ENCODE measurements at places on chromosomes 1 and 21.

DNA sequence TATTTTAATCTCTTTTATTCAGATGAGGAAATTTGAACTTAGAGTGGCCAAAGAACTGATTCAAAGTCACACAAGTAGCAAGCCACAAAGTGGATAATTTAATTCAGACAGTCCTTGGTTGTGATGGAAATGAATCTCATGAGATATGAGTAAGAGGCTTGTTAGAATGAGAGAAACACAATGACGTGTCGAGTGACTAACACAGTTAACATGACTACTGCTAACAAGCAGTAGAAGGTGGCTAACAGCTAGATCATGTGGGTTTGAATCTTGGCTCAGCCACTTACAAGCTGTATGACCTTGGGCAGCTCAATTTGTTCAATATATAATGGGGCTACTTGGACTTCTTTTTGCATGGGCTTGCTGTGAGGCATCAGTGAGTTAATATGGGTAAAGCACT, 104.5 kb upstream of the LMO4 start:
- no peak for DNase-seq

DNA sequence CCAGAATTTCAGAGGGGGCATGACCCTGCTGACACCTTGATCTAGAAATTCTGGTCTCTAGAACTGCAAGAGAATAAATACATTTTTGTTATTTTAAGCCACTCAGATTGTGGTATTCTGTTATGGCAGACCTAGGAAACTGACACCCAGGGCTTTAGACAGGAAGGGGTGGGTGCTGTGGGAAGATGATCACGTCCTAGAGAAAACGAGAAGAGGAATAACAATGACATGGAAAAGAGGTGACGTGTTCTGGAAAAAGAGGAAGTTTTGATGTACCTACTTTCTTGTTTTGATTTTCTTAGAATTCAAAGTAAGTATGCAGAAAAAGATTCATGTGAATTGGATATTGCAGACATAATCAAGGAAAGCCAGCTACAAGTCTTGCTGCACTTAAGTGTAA, 232.9 kb upstream of the RUNX1 start:
- no peak for DNase-seq

GRCh38 chr1:84947536-84948410, 49.1 kb downstream of the MCOLN2 start:
- DNase-seq: no peak

DNA sequence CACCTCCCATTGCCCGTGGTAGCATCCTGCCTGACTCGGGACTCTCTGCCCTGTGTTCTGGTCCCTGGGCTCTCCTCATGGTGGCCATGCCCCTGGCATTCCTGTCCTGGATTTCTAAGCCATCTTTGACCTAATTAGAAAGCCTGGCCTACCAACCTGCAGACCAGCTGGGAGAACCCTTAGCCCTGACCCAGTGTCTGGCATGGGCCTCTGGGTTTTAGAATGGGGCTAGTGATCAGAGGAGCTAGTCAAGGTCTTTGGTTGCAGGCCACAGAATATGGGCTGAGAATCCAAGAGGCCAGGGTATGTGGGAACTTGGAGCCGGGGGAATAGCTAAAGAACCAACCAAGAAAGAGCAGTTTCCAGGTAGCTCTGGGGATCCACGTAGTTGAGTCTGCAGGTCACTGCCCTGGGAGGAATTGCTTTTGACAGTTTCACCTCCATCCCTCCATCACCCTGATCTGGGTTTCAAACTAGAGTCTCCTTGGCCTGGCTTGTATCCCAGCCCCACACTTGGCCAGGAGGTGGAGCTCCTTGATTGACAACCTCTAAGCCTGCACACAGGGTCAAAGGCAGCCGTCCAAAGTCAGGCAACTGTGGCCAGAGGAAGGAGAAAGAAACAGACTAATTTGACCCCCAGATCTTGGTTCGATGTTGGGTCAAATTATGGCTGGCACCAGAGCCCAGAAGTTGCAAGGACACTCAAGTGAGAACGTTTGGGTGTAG, 54.7 kb upstream of the ABCG1 start:
- peak; percentile 38 for DNase-seq

DNA sequence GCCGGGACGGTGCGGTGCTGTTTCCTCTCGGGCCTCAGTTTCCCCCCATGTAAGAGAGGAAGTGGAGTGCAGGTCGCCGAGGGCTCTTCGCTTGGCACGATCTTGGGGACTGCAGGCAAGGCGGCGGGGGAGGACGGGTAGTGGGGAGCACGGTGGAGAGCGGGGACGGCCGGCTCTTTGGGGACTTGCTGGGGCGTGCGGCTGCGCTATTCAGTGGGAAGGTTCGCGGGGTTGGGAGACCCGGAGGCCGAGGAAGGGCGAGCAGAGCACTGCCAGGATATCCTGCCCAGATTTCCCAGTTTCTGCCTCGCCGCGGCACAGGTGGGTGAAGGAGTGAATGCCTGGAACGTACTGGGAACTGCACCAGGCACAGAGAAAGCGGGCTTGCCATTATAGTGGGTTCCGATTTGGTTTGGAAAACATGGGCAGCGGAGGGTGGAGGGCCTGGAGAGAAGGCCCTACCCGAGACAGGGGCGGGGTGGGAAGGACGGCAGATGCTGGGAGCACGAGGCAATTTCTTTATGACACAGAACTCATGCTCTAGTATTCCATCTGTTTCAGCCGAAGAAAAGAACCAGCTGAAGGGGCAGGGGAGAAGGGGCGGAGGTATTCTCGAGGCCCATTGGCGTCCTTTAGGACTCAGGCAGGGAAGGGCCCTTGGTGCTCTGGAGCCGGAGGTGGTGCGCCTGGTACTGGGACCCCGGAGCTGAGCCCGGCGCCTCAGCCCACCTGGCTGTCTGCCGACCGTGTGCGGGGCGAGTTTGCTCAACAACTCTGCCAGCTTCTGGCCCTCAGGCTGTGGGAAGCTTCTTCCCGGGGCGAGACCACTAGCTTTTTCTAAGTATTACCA, 960 bp downstream of the PCSK9 start:
- no peak for DNase-seq

DNA sequence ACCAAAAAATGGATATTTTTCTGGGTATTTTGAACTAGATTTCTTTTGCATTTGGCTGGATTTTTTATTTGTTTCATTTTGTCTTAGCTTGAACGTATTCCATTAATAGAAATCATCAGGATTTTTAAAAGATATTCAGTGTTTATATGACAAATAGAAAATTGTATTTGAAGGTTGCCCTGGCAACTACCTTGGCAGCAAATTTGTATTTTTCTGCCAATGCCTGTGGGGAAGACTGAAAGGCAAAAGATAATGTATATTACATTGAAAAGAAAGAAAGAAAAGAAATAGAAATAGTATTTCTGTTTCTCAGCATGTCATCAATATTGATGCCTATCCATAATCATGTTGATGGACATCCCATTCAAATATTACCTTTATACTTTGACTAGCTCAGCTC, 16.8 kb downstream of the VCAM1 start:
- no peak for DNase-seq

- DNase-seq: no peak
Observed at GRCh38 chr1:16181887-16182719, 26.2 kb upstream of the EPHA2 start.

DNA sequence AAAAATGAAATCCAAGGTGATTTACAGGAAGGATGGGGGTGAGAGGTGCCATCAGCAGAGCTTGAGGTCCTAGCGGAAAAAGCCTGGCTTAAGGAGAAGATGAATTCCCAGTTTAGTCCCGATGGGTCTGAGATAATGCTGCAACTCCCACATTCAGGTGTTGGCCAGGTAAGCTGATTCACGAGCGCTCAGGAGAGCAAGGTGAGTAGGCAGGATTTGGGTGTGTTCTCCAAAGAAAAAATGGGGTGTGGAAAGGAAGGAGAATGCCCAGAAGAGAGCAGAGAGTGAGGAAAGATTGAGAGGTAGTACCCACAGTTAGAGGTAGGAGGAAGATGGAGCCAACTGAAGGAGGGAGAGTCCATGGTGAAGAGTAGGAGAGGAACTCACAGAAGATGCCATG, 12.5 kb downstream of the RIMS3 start:
- DNase-seq: no peak

DNA sequence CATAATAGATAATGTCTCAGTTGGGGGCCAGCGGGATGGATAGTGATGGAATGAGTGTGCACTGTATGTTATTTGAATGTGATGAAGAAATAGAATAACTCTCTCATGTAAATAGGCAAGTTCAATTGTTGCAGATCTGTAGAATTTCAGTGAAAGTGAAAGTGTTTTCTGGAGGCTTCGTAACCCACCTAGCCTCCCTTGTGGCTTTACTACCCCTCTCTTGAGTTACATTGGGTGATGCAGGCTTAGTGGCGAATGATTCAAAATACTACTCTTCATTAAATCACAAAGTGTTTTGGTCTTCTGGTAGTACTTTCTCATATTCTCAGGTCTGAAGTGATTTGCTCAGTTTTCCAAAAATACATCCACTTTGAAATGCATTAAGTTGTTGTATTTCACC, 411.9 kb downstream of the ZP4 start:
- no peak for DNase-seq

DNA sequence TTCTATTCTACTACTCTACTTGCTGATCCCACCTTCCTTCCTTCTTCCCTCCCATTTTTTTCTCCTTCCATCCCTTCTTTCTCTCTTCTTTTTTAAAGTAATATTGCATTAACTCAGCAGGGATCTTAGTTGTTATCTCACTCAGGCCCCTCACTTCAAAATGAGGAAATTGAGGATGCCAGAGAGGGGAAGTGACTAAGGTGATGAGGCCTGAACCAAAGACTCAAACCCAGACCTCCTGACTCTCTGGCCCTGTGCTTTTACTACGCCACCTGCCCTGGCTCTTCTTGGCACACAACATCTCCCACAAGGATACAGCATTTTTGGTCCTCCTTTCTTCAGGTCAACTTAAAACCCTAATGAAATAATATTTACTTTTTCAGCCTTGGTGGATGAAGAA, 151.7 kb upstream of the ZNF648 start:
- no peak for DNase-seq

DNA sequence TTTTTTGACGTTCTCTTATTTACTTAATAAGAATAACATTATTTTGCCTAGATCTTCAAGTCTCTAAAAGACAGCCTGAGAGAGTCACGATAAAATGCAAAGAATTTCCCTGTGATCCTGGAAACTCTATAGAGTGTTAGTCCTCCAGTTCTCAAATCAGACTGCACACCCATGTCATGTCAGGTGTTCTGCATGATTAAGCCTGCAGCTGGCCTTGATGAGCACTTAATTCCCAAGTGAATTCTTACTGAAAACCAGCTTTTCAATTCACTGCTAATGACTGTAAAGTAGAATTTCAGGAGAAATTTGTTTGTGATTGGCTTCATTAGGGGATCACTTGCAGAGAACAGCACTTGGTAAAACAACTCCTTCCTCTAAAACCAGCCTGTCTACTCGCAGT, 41.9 kb downstream of the CHML start:
- DNase-seq: no peak

GRCh38 chr1:102466487-102466886, 469.8 kb upstream of the OLFM3 start:
- no peak for DNase-seq

GRCh38 chr1:56965191-56965590, 624 bp downstream of the C8B start:
- no peak for DNase-seq

- no peak for DNase-seq
Observed at GRCh38 chr1:39721664-39722063, 17.0 kb upstream of the PPIE start.

DNA sequence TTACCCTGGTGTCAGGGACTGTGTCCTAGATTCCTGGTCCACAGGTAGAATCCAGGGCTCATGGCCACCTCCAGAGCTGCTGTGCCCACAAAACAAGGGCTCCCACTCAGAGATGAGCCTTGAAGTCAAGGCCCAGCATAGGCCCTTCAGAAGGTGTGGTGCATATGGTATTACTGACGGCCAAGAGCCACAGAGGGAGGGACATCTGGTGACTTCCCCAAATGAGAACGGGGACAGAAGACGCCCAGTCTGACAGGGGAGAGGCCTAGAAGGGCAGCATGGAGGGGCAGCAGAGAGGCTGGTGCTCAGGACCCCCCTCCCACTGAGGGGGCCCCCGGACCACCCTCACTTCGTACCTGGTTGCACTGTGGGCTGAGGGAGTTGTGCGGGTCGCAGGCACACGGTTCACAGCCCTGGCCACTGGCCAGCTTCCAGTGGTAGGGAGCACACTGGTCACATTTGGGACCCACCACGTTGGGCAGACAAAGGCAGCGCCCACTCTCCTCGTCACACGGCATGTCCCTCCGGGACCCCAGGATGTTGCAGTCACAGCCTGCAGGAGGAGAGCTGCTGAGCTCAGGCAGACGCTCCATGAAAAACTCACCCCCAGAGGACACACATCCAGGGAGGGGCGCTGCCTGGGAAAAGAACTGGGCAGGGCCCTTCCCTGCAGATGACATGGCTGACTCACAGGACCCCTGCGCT, 25.0 kb downstream of the LAMB3 start:
- DNase-seq: no peak

GRCh38 chr1:225629483-225629882, 23.4 kb downstream of the ENAH start:
- no peak for DNase-seq

GRCh38 chr1:23352096-23352695, 8.1 kb upstream of the HNRNPR start:
- DNase-seq: no peak

GRCh38 chr21:42622284-42622683, 31.1 kb upstream of the PDE9A start:
- no peak for DNase-seq

DNA sequence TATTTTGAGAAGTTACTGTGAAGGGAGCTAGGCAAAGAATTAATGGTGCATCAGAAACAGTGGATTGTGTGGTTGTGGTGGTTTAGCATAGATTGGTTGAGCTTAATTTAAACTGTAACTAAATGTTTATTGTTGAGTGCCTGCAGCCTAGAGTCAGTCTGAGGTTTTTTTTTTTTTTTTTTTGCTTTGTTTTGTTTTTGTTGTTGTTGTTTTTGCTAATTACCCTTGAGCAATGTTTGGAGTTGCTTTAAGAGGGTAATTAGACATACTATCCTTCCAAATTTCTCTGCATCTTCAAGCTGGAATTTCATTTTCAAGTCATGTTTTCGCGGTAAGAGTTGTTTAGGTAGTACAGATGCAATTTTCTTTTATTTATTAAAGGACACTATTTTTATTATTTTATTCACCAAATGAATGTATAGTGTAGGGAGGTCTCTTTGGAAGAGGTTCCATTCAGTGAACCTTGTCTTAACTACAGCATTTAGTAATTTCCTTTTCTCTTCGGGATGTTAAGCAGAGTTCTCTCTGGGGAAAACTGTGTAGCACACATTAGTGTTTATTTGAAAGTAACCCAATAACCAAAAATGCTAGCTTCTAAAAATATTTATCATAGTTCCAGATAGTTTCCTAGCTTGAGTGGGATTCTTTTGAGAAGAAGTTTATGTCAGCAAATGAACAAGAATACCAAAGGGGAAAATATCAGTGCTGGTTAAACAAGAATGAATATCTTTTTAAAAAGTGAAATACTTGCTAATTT, 82.3 kb downstream of the CLIC4 start:
- no peak for DNase-seq

- DNase-seq: no peak
Observed at GRCh38 chr21:18147678-18148077, 97.0 kb upstream of the CHODL start.

- DNase-seq: no peak
Observed at GRCh38 chr1:66214901-66215300, 319.1 kb upstream of the SGIP1 start.

- no peak for DNase-seq
Observed at GRCh38 chr1:27473755-27474154, 16.2 kb downstream of the WASF2 start.

- no peak for DNase-seq
Observed at GRCh38 chr1:226788965-226789364, 49.9 kb upstream of the ITPKB start.
